ENCODE measurements at places on chromosomes 4 and X.
A peak's percentile ranks its signal among the peaks of the same experiment; 100 is the strongest.

- no peak for DNase-seq
These were observed 207.8 kb upstream of the AMOT start for GRCh38 chrX:113048480-113048879.

GRCh38 chrX:63735882-63736281 lies 49.1 kb downstream of the ARHGEF9 start:
- no peak for DNase-seq

DNA sequence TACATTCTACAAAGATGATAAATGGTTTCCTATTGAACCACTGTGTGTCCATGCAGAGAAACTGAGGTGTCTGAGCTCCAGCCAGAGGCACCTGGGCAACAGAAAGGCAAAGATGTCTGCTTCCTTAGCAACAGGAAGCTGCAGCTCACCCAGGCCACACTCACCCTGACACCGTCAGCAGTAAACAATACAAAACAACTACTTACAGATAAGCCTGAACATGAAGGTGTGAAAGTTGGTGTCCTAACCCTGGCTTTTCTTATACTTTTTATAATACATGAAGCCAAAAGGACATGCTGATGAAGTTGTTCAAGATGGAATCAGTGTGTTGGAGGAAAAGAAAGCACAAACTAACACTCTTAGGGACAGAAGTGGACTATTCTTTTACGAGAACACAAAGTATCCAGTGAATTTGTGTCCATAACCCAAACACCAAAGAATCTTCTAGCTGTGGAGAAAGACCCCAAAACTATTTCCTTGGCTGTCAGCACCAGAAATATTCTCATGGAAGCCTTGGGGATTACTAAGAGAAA lies 117.3 kb downstream of the SYNPO2 start:
- no peak for DNase-seq

GRCh38 chr4:160318567-160319220 lies 1215.8 kb downstream of the RAPGEF2 start:
- DNase-seq = no peak

- no peak for DNase-seq
These were observed 1.5 kb downstream of the ZNF718 start for GRCh38 chr4:125833-126232.

DNA sequence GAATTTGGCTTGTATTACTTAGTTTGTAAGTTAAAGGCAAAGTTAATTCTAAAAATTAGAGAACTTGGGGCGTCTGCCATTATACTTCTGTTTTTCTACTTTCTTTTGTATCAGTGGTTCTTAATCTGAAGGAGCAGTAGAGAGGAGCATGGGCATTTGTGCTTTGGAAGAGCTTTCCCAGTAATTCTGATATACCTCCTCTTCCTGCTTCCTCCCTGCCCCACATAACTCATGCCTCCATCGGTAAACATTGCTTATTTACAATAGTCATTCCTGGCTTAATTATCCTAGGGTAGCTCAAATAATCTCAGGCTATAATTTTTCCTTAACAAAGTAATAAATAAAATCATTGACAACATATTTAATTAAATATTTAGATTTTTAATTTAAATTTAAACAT lies 37.1 kb upstream of the SPARCL1 start:
- no peak for DNase-seq

DNA sequence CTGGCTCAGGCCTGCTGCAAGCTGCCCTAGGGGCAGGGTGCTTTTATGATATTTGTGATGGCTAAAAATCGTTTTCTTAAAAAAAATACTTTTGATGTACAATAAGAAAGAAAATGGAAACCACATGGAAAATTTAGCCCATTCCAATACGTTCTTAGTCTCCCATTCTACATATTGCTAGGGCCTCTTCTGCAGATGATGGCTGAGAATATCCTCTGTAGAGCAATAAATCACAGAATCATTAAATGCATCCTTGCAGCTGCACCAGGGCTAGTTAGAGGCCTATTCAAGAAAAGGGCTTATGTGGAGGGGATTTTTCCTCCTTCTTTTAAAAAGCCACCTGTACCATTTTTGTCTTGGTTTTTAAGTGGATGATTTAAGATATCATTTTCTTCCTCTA lies 97.6 kb upstream of the C1GALT1C1 start:
- DNase-seq = no peak

DNA sequence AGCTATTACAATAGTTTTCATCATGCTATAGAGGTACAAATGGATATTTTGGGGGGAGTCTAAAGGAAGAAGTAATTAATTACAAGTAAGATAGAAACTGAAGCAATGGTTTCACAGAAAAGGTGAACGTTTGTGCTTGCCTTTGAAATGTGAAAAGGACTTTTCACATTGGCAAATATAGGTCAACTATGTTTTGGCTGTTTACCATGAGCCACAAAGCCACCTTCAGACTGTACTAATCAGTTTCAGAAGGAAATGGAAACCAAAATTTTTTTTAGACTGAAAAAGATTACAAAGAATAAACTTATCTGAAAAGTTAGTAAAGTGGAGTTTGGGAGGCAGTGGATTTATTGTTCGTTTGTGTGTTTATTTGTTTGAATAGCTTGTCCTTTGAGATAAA lies 32.1 kb downstream of the SYTL5 start:
- DNase-seq = no peak

DNA sequence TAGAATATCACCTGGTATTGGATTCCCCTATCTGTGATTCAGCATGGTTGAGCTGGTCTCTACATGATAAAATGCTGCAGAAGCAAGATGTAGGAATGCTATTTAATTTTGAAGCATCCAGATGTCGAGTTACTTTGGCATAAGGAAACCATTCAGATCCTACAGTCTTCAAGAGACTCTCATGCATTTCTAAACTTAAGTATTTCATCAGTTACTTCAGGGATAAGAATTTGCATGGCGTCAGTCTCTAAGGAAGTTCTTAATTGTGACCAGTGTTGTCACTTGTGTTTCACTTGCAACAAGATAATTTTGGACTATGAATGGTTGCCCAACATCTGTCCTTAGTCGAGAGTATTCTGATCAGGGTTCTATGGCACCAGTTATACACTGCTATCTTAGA lies 192.4 kb downstream of the CCNG2 start:
- no peak for DNase-seq

DNA sequence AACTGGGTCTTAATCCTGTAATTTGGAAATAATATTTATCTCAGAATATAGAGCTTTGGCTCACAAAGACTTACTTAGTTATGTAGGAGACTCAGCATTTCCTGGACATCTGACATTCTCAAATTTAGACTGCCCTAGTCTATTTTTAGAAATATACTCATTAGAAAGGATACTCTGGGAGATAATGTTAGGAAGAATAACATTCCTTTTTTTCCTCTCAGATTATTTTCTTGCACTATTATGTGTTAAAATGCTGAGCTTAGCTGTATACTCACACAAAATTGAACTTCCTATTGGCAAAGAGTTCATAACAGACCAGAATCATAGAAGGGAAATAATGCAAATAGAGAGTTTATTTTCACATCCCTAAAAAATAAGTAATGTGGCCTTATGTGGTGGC lies 1424.9 kb upstream of the PCDH7 start:
- no peak for DNase-seq

GRCh38 chrX:20670611-20671010 lies 403.9 kb upstream of the RPS6KA3 start:
- DNase-seq = no peak

- peak; percentile 24 for DNase-seq
These were observed 81.4 kb downstream of the FBXW7 start for GRCh38 chr4:152454398-152455011.

- no peak for DNase-seq
These were observed 8.9 kb downstream of the CCDC22 start for GRCh38 chrX:49244207-49244606.

All from hepatic stellate cell (primary cell).